Vagina (tissue), 2 donors: ENCODE measurements at places on chromosomes 13 and 19. TPM values are rescaled to one million over a fixed set of nuclear protein-coding genes. Genes with fewer than 3 reads are reported as not detected.
A peak's percentile ranks its signal among the peaks of the same experiment; 100 is the strongest.

DNA sequence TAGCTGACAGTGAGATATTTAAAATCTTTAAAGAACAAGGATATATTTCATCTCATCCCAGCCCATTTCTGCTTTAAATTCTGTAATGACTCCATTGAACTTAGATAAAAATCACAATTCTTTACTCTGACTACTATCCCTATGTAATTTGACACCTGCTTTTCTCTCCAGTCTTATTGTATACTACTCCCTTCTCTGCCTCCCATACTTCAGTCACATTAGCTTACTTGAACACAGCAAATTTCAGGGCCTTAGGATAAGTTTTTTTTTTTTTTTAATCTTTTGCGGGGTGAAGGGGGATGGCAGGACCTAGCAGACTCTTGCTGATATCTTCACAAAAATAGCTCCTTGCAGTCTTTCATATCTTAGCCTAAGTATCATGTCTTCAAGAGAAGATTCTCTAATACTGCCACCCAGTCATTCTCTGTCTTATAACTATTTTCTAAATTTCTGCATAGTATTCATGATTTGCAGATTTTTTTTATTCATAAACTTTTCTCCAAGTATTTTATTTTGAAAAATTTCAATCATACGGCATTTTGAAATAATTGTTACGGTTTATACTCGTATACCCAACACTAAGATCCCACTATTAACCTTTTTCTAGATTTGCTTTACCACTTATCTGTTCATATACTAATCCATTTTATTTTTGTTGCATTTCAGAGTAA lies 151.4 kb downstream of the PCCA start:
- no peaks in the 10 kb centered on the region for H3K36me3 ChIP-seq
- H3K27ac ChIP-seq: no peak overlapping the region
- H3K27me3 ChIP-seq: no peaks in the 10 kb centered on the region

DNA sequence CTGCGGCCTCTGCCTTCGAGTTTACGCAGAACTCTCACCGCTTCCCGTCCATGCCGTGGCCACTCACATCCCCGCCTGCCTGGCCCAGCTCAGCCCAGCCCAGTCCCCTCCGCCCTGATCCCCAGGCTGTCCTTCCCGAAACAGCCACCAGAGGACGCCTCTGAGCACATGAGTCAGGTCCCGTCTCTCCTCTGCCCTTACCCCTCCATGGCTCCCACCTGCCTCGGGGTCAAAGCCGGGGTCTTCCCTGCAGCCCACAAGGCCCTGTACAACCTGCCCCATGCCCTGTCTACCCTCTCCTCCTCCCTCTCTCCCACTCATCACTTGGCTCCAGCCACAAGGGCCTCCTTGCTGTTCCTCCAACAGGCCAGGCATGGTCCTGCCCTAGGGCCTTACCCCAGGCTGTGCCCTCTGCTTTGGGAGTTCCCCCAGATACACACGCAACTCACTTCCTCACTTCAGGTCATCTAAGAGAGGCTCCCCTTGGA lies 8.1 kb upstream of the SEMA6B start:
- no peaks in the 10 kb centered on the region for H3K27me3 ChIP-seq
- DNase-seq: no peak
- no peak overlapping the region for H3K4me3 ChIP-seq

The POU2F2 gene
- total RNA-seq: 0.74 TPM

DNA sequence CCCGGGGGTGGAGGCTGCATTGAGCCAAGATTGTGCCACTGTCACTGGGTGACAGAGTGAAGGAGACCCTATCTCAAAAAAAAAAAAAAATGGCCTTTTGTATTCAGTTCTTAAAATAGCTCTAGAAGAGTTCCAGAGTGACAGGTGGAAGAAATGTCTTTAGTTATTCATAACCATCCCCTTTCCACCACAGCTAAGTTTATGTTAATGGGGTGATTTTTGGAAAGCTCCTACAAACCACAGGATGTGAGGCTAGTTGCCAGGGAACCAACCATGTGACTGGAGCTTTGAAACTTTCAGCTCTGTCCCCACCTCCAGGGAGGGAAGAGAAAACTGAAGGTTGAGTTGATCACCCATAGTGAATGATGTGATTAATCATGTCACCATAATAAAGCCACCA lies 6.9 kb downstream of the ZNF490 start:
- no peaks in the 10 kb centered on the region for H3K27me3 ChIP-seq
- H3K4me1 ChIP-seq: no peaks in the 10 kb centered on the region
- peaks cover 5% of the 10 kb centered on the region for H3K36me3 ChIP-seq
- no peak for DNase-seq
- H3K4me3 ChIP-seq: no peak overlapping the region

- no peaks in the 10 kb centered on the region for H3K36me3 ChIP-seq
- H3K27me3 ChIP-seq: no peaks in the 10 kb centered on the region
- H3K4me3 ChIP-seq: no peak overlapping the region
- H3K4me1 ChIP-seq: no peaks in the 10 kb centered on the region
- no peak for DNase-seq
Observed at GRCh38 chr13:86878781-86879180, 792.4 kb upstream of the SLITRK5 start.

The OR7C2 gene
- total RNA-seq: not detected

- no peak for DNase-seq
- peak overlapping the region; percentile 99 for H3K27ac ChIP-seq
- no peaks in the 10 kb centered on the region for H3K36me3 ChIP-seq
- H3K4me1 ChIP-seq: peaks cover 64% of the 10 kb centered on the region
- no peaks in the 10 kb centered on the region for H3K27me3 ChIP-seq
- H3K4me3 ChIP-seq: no peak overlapping the region
Observed at GRCh38 chr19:1098177-1099051, 3.2 kb upstream of the POLR2E start.
